PC-3 (cell line): ENCODE measurements at places on chromosomes 6 and 20. TPM values are rescaled to one million over a fixed set of nuclear protein-coding genes. Genes with fewer than 3 reads are reported as not detected.

DNA sequence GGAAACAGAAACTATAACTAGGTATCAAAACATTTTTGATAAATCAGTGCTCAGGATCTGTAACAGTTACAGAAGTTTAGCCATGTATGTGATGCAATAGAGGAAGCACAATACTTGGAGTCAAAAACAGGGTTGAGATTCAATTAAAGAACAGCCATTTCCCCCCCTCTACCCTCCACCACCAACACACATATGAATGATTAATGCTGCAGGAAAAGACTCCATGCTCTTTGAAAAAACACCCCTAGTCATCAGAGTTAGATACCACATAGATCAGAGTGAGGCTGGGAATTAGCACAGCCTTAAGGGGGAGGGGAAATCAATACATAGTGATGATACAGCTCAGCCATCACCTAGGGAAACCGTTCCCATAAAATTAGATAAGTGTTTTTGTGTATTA is 108.9 kb upstream of the EMILIN3 start:
- H3K4me1 ChIP-seq = peaks cover 11% of the 10 kb centered on the region
- H3K4me3 ChIP-seq = no peak overlapping the region
- DNase-seq = no peak
- H3K27me3 ChIP-seq = no peaks in the 10 kb centered on the region

DNA sequence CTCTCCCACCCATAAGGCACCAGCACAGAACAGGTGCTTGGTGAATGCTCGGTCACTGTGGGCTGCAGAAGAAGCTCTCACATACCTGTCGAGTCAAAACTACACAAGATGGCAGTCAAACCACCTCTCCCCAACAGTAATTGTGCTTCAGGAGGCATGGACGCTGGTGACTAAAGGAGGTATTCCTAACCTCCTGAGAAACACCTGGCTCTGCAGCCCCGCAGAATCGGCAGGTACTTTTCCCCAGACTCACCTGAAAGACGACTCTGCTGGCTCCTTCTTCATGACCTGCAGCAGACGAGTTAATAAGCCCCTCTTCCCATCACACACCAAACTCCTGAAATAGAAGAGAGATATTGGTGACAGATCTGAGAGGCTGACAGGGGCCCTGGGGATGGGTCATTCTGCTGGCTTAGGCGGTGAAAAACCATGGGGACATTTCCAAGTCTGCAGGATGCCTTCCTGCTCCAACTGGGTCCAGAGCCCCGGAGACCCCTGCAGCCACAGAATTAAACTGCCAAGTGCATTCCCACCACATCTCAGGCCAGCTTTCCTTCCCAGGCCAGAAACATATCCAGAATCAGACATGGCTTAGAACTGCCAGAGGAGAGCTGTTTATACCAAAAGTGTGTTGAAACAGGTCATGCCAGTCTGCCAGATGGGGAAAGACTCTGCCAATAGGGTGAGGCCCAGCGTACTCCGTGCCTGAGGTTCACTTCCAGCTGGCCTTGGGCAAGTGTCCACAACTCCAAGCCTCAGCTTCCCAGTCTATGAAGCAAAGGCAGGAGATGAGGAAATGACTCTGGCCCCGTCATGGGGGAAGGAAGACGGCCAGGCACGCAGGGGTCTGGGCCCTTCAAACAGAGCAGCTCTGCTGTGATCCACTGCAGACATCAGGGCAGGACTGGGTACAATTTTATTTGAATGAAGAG is 53.0 kb downstream of the MYH7B start:
- H3K4me3 ChIP-seq = no peak overlapping the region
- H3K4me1 ChIP-seq = no peaks in the 10 kb centered on the region
- H3K27me3 ChIP-seq = no peaks in the 10 kb centered on the region
- no peak overlapping the region for H3K27ac ChIP-seq
- DNase-seq = no peak

DNA sequence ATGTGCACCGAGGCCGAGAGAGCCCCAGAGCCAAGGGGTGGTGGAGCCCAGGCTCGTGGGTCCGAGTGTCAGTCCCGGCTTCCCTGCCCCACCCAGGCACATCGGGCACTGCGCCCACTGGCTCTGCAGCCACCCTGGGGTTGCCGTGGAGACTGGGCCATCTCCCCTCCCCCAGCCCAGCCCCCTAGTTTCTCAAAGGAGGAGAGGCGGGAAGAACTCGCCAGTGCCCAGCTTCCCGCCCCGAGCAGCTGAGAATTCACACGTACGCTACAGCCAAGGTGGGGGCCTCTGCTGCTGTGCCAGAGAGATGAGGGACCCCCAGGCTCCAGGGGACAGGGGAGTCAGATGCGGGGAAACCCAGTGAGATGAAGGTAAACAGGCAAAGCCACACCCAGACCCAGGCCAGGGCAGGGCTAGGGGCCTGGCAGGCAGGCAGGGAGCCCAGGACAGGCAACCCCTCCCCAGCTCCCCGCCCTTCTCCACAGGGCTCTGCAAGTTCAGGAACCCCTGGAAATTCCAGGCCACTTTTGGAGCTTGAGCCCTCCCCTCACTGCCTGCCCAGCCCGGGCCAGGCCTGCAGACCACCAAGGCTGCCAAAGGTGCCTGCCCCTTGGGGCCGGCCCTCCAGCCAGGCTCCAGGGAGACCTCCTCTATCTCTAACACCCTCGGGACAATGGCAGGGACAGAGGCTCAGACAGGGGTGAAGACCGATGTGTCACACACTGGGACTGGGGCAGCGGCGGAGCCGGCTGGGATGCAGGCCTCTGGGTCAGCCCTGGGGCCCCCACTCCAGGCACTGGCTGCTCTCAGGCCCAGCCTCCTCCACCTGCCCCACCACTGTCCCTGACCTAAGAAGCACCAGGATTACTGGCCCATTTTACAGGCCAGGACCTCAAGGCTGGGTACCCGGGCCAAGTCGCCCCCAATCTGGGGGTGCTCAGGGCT is 6.0 kb downstream of the LAMA5 start:
- no peaks in the 10 kb centered on the region for H3K27me3 ChIP-seq
- H3K4me1 ChIP-seq = peaks cover 92% of the 10 kb centered on the region
- H3K27ac ChIP-seq = peak overlapping the region; percentile 73

GRCh38 chr6:148590883-148591282 is 155.9 kb upstream of the UST start:
- no peak for DNase-seq
- no peaks in the 10 kb centered on the region for H3K4me1 ChIP-seq
- H3K4me3 ChIP-seq = no peak overlapping the region
- H3K27me3 ChIP-seq = no peaks in the 10 kb centered on the region

Gene GGT7
- 1.5 and 3.2 TPM in 2 replicates for total RNA-seq
